Ascending aorta (tissue), 2 donors: ENCODE measurements at places on chromosomes 7 and 10. TPM values are rescaled to one million over a fixed set of nuclear protein-coding genes. Genes with fewer than 3 reads are reported as not detected.

CYP3A4 gene
- not detected for total RNA-seq

DNA sequence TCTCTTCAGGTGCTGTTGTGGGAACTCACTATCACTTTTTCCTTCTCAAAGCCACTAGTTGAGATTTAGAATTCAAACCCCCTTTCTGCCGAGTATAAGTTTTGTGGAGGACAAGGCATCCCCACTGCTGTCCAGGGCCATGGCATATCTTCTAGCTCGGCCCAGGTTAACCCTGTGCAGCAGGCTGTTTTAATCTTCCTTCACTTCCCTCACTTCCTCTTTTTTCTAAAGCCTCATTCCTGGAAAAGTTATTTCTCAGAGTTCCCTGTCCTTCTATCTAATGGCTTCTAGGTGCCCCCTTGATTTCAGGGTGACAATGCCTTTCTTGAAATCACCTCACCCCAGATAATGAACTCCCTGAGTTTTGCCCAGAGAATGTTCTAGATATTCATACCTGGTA, 222.3 kb downstream of the SNX10 start:
- DNase-seq = no peak

DNA sequence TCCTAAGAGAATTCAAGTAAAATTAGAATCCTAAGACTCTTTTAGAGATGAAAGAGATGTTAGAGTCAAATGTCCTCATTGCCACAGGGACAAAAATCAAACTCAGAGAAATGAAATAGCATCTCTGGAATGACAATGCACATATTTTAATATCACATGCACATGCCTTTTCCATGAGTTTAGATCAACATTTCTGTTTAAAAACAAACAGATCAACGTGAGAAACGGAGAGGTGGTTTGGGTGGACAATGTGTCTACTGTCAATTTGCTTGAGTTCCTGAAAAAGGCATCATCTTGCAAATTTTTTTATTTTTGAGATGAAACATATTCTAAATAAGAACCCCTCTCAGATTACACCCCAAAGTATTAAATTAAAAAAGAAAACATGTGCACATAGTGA, 130.0 kb downstream of the CHRM2 start:
- no peak for DNase-seq

GRCh38 chr10:114073395-114074186, 29.9 kb downstream of the ADRB1 start:
- DNase-seq = no peak

TMEM178B gene
- 1.9 TPM for total RNA-seq

- DNase-seq = no peak
These were observed 609.8 kb upstream of the FOXK1 start for GRCh38 chr7:4072161-4072925.

SLC16A9 gene
- 2.9 TPM for total RNA-seq

DNA sequence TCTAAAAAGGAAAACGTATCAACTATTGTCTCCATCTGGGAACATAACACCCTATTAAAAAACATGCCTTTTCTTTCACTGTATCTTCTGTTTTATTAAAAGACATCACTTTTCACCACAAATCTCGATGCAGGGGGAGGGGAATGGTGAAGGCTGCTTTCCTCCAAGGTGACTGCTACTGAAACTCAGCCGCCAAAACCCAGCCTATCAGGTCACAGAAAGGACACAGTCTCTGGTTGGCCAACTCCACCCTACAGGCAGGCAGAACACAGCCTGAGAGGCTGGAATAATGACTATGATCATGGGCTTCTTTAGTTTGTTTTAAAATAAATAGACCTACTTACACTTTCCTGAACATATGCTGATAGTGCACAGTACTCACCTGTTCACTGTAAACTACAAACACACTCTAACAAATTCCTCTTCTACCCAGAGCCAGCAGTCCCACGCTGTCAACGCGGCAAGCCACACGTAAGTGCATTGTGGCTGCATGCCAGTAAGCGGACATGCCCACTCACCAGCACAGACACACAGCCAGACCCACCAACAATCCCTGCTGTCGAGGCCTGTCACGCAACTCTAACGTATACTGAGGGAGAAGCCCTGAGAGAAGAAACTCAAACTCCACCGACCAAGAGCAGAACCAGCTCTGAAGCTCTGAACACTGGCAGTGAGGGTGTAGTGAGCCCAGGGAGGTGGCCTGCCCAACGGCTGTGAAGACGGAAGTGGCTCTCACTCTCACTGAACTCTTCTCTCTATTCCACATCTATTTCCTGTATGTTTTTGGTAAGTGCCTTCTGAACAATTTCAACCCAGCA, 41.8 kb downstream of the NCAPG2 start:
- no peak for DNase-seq

- no peak for DNase-seq
These were observed 4.3 kb downstream of the SVIL start for GRCh38 chr10:29630205-29631048.

DNA sequence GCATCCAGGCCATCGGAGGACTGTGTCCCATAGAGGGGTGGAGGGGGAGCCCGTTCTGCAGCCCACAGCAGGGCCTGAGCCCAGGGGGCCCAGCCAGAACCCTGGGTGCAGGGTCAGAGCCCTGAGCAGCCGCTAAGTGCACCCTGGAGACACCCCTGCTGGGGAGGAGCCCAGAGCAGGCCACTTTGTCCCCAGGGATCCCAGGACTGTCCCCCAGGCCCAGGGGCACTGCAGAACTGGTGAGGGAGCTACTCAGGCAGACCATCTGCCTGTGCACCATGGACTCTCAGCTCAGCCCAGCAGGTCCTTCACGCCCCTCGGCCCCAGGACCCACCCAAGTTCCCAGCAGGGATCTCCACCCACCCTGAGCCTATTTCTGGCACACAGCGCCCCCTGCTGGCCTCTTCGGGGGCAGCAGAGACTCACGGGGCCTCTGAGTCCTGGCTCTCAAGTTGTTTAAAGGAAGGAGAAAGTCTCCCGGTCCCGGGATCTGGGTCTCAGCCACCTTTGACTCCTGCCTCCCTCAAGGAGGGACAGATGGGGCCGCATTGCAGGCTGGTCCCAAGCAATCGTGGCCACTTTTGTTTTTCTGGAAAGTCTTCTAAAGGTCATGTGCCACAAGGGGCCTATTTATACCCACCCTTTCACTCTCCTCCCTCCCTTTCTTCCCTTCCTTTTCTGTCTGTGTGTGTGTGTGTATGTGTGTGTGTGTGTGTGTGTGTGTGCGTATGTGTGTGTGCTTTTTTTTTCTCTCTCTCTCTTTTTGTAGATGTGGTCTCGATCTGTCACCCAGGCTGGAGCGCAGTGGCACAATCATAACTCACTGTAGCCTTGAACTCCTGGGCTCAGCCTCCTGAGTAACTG, 90.3 kb downstream of the MYL10 start:
- no peak for DNase-seq

- no peak for DNase-seq
These were observed 47.9 kb downstream of the MKI67 start for GRCh38 chr10:128078136-128078969.

HTR5A gene
- not detected for total RNA-seq

PKD2L1 gene
- not detected for total RNA-seq

GRCh38 chr10:77873536-77874380, 52.8 kb downstream of the DLG5 start:
- DNase-seq = no peak

DNA sequence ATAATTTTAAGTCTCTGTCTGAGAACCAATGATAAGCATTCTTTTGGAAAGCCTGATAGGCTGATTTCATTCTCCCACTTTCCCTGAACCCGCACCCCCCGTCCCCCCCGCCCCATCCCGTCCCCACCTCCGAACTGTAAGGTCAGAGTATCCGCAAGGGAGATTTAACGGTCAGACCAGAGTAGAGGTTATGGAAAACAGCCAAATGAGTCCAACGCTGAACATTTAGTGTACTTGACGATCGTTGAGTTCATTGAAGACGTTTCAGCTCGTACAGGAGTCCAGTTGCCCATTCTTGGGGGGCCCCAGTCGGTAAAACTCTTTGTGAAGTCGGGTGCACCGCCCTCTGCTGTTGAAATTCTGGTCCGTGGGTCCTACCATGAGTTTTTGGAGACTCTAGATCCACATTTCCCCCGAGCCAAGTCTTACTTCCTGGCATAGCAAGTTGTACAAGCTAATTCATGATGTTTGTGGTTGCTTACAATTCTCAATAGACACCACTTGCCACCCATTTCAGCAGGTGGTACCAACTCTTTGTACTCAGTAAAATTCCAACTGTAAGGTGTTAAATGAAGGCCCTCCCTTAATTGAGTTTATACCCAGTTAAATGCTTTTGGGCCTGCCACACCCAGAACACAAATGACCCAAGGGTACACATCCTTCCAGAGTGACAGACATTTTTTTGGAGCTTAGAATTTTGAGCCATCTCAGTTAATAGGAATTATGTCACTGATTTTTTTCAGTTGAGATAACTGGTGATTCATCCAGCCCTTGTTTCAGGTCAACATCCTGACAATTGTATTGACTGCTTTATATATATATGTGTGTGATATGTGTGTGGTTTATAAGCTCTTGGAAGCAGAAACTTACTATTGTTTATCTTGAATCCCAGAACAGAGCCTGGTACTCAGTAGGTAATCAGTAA, 1.2 kb downstream of the MARCHF5 start:
- peak; percentile 79 for DNase-seq

DNA sequence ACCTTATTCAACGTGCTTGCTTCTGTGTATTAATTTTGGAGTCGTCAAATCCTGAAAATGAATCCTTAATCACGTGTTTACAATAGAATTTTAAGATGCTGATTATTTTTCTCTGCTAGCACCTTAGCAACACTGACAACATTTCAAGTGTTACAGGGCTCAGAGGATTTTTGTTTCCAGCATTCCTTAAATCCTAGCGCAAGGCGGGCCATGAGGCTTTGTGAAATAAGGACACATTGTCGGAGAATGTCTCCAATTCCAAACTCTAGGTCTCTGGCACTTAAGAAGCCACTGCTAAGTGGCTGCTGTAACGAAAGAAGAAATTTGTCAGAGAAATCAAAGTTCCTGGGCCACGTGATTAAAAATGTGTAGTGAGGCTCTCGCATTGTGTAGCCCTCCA, 390.9 kb upstream of the CELF2 start:
- DNase-seq = no peak

UROS gene
- 38.1 TPM for total RNA-seq

DNA sequence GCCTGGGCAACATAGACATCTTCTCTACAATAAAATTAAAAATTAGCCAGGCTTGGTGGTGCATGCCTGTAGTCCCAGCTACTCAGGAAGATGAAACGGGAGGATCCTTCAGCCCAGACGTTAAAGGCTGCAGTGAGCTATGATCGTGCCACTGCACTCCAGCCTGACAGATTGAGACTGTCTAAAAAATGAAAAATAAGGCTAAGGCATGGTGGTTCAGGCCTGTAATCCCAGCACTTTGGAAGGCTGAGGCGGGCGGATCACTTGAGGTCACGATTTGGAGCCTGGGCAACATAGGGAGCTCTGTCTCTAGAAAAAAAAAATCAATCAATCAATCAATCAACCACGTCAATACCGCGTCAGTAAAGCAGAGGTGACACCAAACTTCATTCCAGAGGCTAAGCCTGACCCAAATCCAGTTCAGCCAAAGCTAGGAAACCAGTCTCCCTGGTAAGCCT, 31.1 kb downstream of the MRPS24 start:
- no peak for DNase-seq

NRBF2 gene
- 4.2 TPM for total RNA-seq

DNA sequence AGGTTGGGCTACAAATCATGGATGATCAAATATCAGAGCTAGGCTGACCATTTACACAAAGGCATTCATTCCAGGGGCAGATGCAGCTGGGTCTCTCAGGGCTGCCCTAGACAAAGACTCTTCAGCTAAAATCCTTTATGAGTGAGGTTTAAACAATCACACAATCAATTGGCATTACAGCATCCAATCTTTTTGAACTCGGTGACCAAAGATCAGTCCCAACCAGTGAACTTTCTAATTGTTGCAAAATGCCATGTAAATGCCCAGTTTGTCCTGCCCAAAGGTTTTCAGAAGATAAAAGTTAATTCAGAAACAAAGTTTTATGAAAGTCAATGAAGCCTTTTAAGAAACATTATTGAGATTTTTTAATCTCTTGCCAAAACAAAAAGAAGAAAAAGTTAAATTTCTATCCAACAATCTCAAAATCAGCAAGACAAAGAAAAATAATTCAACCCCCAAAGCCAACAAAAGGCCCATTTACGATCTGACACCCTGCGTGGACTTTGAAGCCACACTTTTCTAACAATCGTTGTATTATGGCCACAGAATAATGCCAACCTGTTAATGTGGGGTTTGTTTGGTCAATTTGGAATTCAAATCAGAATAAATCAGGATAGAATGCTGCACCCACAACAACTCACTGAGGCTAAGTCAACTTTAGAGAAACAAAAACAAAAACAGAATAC, 40.9 kb downstream of the GPR37 start:
- DNase-seq = no peak

- peak; percentile 51 for DNase-seq
These were observed at the start of gene DDX21 for GRCh38 chr10:68955832-68956532. Gene DDX21 (plus strand): TSS chr10:68956170. CDS start chr10:68956226, 56 bp downstream.

DNA sequence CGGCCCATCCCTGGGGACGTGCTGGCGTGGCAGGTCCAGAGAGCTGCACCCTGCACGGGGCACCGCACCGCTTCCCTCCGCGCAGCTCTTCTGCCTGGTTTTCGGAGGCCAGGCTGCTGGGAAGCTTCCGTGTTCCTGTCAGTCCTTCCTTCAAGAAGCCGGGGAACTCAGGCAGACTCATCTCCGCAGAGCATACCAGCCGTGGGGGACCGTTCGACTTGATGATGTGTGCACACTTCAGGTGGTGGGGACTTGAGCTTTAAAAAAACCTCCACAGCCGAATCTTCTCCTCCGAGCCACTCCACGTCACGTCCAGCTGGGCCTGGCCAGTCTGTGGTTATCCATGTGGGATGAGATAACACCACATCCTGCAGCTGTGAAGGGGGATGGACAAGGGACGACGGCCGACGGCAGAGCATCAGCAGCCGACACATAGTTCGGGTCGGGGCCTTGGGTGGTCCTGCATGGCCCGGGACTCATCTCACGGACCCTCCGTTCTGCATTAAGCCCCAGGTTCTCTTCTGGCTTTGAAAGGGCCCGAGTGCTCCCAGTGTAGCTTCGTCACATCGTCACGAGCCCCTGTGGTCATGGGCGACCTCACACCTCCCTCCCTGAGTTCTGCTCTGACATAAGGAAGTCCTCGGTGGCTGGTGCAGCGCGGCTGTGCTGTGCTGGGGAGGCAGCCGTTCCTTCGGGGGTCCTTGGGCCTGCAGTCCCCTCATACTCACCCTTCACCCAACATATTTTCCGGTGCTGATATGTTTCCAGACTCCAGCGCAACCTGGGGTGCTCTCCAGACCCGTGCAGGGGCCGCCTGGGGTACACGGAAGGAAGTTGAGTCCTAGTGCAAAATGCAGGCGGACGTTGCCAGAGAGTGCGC, 4.5 kb upstream of the BHLHA15 start:
- DNase-seq = peak; percentile 61

- DNase-seq = no peak
These were observed 899.1 kb upstream of the AUTS2 start for GRCh38 chr7:68699090-68699711.

DNA sequence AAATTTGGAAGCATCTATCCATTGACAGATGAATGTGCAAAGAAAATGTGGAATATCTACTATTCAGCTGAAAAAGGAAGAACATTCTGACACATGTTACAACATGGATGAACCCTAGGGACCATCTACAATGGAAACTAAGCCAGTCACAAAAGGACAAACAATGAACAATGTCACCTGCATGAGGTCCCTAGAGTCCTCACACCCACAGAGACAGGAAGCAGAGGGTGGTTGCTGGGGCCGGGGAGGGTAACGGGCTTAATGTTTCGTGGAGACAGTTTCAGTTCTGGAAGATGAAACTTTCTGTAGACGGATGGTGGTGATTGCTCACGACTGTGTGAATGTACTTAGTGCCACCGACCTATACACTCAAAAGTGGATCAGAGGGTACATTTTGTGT, 282.9 kb downstream of the ADARB2 start:
- DNase-seq = no peak
